Omental fat pad (tissue), 4 donors: ENCODE measurements at places on chromosomes 11 and 22.

DNA sequence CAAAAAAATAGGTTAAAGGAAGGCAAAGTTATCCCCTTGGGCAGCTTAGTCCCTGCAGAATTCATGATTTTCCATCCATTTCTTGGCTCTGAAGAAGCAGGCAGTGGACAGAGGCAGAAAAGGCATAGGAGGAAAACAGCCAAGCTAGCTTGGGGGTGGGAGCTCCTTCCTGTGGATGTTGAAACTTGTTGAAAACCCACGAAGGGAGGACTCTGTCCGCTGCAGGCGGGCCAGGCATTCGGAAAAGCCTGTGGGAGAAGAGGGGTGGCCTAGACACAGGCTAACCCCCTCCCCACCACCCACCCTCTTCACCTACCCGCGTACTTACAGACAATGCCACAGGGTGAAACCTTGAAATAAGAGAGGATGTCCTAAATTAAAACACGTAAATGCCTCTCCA is 72.1 kb downstream of the C22orf31 start:
- DNase-seq = no peak

- DNase-seq = no peak
Observed at GRCh38 chr11:130908770-130909625, 7.3 kb downstream of the SNX19 start.

GRCh38 chr22:46776876-46777608 is 14.6 kb downstream of the TBC1D22A start:
- no peak for DNase-seq

GRCh38 chr11:8243458-8243857 is 20.2 kb downstream of the LMO1 start:
- DNase-seq = no peak

DNA sequence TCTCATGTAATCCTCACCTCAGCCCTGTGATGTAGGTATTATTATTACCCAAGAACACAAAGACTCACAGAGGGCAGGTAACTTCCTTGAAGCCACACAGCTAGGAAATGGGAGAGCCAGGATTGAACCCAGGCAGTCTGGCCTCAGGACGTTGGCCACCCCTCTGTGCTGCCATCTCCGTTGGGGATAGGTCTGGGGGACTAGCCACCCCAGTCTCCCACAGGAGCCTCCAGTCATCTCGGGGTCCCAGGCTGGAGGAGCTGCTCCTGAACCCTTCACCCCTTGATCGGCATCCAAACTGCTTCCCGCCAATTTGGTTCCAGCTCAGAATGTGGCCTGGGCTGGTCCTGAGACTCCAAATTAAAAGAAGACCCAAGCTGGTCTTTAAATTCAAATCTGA is 10.4 kb upstream of the TCF20 start:
- DNase-seq = no peak

GRCh38 chr11:46492532-46492931 is 101.0 kb upstream of the CHRM4 start:
- no peak for DNase-seq

- no peak for DNase-seq
Observed at GRCh38 chr22:25726241-25726640, 15.7 kb upstream of the MYO18B start.

DNA sequence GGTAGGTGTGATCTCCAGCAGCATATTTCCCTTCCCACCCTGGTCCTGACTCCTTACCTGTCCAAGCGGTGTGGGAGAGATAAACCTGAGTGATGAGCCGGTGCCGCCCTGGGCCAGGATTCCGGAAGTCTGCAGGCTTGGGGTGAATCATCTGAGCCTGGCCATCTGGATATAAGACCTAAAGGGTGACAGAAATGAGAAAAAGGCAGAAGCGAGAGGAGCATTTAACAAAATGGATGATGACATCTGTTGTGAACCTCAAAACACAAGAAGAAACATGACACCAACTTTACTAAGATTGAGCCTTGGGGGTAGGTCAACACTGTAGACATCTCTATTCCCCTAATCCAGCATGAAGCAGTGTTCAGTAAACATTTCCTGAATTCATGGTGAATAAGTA is 62.8 kb downstream of the AAMDC start:
- no peak for DNase-seq

GRCh38 chr11:85977751-85978160 is 91.1 kb downstream of the PICALM start:
- DNase-seq = no peak

DNA sequence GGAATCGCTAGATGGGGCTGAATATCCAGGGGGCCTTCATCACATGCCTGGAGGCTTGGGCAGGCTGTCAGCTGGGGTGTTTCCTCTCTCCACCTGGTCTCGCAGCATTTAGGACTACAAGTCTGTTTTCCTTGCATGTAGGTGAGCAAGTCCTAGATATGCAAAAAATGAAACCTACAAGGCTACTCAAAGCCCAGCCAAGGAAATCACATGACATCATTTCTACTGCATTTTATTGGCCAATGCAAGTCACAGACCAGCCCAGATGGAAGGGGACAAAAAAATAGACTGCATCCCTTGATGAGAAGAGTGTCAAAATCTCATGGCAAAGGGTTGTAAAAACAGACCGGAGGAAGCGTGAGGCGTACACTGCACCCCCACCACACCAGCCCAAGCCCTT is 9.6 kb upstream of the APOBEC3B start:
- DNase-seq = no peak

DNA sequence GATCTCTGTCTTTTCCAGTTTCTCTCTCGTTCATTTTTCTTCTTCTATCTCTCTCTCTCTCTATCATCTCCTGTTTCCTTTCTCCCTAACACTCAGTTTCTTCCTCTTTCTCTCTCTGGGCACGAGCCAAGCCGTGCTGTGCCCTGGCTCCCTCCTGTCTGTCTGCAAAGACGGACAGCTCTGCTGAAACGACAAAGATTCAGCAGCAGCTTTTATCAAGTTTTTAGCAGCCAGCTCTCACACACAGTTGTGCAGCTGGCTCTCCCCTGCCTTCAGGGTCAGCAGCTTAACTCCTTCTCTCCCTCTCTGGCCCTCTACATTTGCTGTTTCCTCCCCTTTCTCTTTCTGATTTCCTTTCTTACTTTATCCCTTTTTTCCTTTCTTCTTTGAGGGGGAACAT is 352.0 kb upstream of the MPPED2 start:
- DNase-seq = no peak

GRCh38 chr22:49730656-49731055 is 97.0 kb downstream of the BRD1 start:
- DNase-seq = no peak

GRCh38 chr22:23053051-23053707 is 17.1 kb upstream of the GNAZ start:
- DNase-seq = no peak

GRCh38 chr11:46238078-46238966 is 39.1 kb upstream of the CREB3L1 start:
- DNase-seq = peak; percentile 39

GRCh38 chr11:57530215-57530595 is 349 bp downstream of the TIMM10 start:
- no peak for DNase-seq
